Glomerular endothelial cell (primary cell): ENCODE measurements at places on chromosomes 7 and 10.

DNA sequence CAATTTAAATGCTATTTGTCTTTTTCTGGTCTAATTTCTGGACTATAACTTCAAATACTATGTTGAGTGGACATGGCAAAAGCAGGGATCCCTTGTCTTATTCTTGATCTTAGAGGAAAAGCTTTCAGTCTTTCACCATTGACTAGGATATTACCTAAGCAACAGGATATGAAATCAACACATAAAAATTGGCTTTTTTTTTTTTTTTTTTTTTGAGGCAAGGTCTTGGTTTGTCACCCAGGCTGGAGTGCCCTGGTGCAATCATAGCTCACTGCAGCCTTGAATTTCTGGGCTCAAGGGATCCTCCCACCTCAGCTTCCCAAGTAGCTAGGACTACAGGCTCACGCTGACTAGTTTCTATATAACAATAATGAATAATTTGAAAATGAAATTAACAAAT lies 90.8 kb downstream of the JMJD1C start:
- no peak for DNase-seq

GRCh38 chr7:131769241-131769640 lies 212.8 kb upstream of the PODXL start:
- DNase-seq = no peak

GRCh38 chr10:52357971-52358370 lies 43.9 kb downstream of the DKK1 start:
- DNase-seq = no peak

GRCh38 chr7:6012355-6013104 lies 3.5 kb downstream of the AIMP2 start:
- no peak for DNase-seq

GRCh38 chr10:86938260-86938659 lies 19.2 kb downstream of the MMRN2 start:
- no peak for DNase-seq

GRCh38 chr7:16651396-16652239 lies 5.6 kb downstream of the BZW2 start:
- no peak for DNase-seq

DNA sequence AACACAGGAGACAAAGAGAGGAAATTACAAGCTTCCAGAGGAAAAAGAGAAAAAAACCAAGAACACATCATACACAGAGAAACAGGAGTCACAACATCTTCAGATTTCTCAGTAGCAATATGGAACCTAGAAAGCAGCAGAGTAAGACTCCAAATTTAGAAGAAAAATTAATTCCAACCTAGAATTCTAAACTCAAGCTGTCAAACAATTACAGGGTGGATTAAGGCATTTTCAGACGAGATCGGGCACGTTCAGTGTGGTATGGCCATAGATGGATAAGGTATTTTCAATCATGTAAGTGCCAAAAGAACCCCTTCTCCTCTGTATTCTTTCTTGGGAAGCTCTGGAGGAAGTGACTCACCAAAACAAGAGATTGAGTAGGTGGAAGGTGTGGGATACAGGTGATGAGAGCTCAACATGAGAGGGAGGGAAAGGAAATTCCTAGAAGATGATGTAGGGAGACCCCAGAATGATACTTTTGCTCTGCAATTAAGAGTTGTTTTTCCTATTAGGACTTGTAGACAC lies 51.6 kb downstream of the FAM204A start:
- DNase-seq = no peak

GRCh38 chr7:128270826-128271272 lies 29.8 kb downstream of the LEP start:
- DNase-seq = no peak

DNA sequence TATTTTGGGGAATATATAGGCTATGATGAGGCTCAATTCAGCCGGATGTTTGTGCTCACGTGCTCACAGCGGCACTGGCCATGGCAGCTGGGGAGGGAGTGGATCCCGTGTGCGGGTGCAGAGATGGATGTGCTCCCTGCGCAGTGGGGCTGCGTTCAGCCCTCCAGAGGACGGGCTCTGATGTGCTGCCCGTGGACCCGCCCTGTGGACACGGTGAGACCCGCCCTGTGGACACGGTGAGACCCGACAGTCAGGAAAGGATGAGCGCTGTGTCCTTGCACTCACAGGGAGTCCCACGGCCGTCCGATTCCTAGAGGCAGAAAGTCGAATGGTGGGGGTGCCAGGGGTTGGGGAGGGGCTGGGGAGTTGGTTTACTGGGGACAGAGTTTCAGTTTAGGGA lies 89.0 kb downstream of the DNAJB6 start:
- DNase-seq = no peak

DNA sequence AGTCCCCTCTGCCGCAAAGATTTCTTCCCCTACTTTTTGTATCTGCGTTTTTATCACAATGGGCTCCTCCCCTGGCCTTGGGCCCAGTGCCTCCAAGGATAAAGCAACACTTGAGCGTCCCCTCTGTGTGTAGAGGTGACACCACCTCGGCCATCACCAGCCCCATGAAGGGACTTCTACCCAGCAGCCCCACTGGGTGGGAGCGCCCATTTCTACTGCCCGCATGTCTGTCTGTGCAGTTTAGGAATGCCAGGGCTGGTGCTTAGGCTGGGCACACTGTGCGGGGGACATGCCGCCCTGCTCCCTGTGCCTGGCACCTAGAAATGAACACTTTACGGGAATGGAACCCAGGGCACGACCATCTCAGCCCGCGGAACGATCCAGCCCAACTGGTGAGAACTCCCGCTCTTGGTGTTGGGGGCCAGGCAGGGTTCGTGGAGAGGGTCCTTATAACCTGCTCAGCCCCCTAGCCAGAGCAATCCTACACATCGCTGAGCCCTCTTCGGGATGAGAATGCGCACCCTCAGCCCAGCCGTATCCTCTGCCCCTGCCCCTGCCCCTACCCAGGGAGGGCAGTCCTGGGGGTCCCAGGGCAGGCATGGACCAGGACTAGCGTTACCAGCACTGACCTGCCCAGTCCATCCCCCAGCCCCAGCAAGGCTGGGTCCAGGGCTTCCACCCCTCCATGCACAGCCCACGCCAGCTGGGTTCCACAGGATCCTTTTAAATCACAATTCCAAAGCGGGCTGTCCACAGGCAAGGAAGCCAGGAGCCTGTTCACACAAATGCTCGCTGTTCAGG lies 12.8 kb downstream of the CRYGN start:
- no peak for DNase-seq

DNA sequence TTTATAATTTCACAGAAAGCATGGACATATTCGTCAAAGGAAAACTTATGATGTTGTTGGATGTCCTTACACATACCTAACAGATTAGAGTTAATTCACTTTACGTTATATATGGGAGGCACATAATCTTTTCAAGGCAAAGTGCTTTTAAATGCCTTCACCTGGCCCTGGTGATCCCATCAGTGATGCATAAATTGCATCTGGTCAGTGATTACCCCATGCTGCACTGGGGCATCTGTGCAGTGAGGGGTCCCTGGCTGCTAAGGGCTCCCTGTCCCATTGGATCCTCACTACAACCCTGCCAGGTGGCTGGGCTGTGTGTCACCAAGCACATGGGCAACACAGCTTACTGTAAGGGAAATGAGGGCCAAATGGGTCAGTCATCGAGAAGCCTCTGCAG lies 441.1 kb downstream of the RPS24 start:
- no peak for DNase-seq

GRCh38 chr10:8616166-8616565 lies 561.7 kb downstream of the GATA3 start:
- no peak for DNase-seq

DNA sequence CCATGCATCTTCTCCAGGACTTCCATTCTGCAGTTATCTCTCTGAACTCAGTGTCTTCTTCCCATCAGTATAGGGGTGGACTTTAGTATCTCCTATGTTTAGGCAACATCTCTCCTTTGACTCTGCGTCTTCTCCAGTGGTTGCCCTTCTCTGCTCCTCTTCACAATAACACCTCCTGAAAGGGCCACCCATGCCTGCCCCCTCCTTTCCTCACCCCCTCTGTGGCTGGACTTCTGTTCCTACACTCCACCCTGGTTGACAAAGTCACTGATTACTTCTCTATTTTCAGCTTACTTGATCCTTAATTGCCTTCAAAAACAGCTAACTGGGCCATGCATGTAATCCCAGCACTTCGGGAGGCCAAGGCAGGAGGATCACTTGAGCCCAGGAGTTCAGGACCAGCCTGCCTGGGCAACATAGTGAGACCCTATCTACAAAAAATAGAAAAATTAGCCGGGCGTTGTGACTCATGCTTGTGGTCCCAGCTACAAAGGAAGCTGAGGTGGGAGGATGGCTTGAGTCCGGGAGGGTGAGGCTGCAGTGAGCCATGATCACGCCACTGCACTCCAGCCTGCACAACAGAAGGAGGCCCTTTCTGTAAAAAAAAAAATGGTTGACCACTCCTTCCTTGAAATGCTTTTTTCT lies 13.7 kb downstream of the SRGN start:
- no peak for DNase-seq

DNA sequence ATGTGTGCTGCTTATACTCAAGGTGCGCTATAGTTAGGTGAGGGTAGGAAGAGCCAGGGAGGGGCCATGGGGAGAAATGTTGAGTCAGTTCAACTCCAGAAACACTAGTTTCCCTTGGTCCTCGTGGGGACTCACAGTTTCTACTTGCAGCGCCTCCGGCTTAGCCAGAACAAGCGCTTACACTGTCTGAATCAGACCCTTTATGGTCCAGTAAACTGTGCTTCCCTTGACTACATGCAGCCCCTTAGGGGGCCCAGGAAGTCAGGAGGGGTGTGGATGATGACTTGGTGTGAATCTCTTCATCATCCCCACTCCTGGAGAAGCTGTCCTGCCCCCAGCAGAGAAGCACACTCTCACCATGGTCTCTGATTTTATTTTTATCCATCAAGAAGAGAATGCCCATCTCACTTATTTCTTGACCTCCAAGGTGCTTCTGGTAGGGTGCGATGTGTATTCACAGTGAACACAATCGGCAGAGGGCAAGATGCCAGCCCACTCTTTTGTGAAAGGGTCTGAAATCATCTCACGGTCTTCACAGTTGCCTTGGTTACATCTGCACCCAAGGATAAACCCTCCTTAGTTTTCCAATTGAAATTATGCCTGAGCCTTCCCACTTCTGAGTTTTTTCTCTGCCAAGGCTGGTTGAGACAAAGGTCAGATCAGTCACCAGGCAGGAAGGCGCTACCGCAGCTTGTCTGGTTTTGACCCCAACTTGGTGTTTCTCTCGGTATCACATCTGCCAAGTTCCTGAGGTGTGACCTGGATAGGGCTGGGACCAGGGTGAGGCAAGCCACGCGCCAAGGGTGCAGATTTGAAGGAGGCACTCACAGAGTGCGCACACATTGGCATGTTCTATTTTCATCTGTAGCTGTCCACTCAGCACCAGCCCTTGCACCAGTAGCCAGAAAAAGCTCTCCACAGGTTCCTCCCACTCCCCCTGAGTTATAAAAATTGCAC lies 62.7 kb upstream of the LRRC4 start:
- DNase-seq = no peak

DNA sequence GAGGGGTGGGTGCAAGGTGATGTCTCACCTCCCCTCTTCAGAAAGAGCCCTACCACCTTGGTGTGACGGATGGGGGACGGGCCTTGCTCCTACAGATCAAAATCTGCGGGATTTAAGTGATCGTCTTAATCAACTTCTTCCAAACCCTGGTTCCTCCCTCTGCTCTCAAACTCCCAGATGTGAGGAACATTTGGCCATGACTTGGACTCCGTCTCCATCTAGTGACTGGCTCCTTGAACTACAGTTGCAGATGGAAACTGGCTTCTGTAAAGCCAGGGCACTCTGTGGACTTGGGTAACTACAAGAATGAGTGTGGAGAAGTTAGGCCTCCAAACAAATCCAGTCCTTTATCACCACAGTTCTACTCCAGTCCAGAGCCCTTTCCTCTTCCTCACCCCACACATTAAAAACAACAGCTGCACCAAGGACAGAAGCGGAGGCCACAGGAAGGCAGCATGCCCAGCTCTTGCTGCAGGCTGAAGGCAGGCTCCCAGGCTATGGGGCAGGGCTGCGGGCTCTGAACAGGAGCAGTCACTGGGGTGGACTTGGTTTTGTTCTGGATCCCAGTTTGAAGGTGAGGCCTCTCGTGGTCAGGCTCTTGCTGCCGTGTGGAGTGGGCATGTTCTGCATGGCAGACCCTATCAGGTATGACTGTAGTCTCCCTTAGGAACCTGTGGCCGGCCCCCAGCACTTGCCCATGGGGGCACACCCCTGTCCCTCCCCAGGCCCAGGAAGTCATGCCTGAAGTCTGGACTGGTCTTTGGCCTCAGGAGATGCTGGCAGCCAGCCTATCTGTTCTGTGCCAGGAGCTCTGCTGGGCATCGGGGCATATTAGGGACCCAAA lies 79.4 kb downstream of the VWC2 start:
- DNase-seq = no peak

DNA sequence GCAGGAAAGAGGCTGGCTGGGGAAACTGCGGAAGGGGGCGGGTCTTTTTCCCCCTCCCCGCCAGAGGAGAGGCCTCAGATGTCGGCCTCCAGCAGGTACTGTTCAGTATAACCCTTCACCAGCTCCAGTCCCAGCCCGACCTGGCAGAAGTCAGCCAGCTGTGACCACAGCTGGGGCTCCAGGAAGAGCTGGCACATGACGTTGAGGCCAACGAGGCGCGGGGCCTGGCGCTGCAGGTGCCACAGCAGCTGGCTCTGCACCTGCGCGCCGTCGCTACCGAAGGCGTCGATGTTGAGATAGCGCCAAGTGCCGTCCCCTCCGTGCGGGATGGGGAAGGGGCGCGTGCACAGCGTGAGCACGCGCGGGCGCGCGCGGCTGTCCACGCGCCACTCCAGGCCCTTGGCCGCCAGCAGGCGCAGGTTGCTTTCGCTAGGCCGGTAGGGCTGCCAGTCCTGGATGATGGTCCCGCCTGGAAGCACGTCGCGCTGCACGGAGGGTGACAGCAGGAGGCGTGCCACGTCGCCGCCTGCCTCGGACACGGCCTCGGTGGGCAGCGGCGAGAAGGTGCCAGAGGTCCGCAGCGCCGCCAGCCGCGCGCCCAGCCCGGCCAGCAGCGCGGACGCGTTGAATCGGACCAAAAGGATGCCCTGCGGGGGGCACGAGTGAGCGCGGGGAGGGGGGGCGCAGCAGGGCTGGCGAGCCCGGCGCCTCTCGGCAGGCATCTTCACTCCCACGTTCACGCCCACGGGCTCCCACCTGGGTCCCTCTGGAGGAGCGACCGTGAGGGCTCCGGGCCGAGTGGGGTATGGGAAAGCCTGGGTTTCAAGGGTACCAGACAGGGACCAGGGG lies 6.9 kb upstream of the VGF start:
- DNase-seq = no peak

- no peak for DNase-seq
These were observed 329.4 kb upstream of the ZNF32 start for GRCh38 chr10:43978091-43978490.

GRCh38 chr10:33287112-33287511 lies 47.4 kb downstream of the NRP1 start:
- no peak for DNase-seq

DNA sequence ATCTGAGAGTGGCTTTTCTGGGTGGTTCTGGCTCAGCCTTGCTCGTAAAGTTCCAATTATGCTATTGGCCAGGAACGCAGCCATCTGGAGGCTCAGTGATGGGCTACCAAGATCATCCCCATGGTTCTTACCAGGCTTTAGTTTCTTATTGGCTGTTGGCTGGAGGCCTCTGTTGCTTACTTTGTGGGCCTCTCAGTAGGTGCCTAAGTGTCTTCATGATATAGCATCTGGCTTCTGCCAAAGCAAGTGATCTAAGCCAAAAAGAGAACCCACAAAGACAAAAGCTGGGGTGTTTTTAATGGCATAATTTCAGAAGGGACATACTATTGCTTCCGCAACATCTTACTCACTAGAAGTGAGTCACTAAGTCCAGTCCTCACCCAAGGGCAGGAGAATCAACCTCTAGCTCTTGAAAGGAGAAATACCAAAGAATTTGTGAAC lies 132.0 kb upstream of the MDFIC start:
- DNase-seq = no peak
